Stimulated activated naive CD8-positive, alpha-beta T cell treated with anti-CD3 and anti-CD28 coated beads, Interleukin-15, Interleukin-2, amounts not matched to agents 100 U/mL and 50 U/mL, for 24 hours (primary cell): ENCODE measurements at places on chromosomes 6 and 20.

DNA sequence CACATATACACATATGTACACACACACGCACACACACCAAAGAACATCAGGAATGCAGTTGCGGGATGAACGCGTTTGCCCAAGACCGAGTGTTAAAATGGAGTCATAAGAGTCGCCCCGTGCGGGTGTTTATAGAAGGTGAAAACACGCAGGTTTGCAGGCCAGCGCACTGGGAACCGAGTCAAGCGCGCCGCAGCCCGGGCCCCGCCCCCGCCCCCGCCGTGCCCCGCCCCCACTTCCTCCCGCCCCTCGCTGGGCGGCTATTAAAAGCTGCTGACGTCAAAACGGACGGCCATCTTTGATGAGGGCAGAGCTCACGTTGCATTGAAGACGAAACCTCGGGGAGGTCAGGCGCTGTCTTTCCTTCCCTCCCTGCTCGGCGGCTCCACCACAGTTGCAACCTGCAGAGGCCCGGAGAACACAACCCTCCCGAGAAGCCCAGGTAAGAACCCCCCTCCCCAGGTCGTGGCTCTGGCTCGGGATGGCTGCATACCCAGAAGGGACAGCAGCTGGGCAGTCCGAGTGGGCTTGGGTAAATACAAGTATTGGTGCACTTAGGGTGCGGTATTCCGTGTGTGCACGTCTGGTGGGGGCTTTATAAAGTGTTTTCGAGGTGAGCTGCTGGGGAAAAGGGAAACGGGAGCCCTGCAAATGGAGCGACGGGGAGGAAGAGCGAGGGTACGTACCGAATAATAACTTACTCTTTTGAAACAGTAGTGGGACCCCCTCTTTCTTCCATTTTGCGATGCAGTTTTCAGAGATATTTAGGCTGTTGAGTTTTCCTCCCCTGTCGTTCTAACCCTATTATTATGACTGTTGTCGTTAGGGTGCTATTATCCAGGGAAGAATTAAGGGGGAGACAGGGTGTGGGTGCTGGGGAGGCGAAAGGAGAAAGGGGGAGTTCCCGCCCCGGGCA is at the start of gene SNAP25:
SNAP25 (plus strand) TSS at position 295 of the 916 bp plus-strand sequence. CDS start 56,662 bp downstream, outside the sequence.
- DNase-seq = peak; percentile 25

- no peak for DNase-seq
These were observed 8.3 kb upstream of the ISM1 start for GRCh38 chr20:13212750-13213149.

DNA sequence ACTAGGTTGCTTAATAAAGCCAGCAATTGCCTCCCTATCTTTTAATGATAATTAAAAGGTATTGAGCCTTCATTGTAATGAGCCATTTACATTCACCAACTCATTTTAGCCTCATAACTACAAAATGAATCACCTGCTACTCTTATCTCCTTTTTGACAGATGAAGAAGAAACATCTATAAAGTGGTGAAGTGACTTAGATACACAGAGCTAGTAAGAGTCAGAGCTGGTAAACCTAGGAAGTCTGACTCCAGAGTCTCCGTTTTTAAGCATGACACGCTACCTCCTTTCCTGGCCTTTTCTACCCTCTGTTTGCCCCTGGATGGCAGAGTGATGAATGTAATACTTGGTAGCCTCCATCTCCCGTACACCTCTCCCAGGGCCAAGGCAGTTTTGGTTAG is 93.5 kb downstream of the SPTLC3 start:
- DNase-seq = no peak

GRCh38 chr6:55388211-55388610 is 60.9 kb downstream of the GFRAL start:
- DNase-seq = no peak

GRCh38 chr6:48101290-48101689 is 9.7 kb downstream of the PTCHD4 start:
- DNase-seq = no peak

GRCh38 chr20:34875642-34876405 is 588 bp upstream of the ACSS2 start:
- DNase-seq = peak; percentile 97

GRCh38 chr20:41352106-41352505 is 11.5 kb downstream of the LPIN3 start:
- DNase-seq = no peak

- no peak for DNase-seq
These were observed 267.9 kb downstream of the THBS2 start for GRCh38 chr6:168985705-168986104.

- no peak for DNase-seq
These were observed 37.9 kb downstream of the SPATA2 start for GRCh38 chr20:49877386-49877921.

DNA sequence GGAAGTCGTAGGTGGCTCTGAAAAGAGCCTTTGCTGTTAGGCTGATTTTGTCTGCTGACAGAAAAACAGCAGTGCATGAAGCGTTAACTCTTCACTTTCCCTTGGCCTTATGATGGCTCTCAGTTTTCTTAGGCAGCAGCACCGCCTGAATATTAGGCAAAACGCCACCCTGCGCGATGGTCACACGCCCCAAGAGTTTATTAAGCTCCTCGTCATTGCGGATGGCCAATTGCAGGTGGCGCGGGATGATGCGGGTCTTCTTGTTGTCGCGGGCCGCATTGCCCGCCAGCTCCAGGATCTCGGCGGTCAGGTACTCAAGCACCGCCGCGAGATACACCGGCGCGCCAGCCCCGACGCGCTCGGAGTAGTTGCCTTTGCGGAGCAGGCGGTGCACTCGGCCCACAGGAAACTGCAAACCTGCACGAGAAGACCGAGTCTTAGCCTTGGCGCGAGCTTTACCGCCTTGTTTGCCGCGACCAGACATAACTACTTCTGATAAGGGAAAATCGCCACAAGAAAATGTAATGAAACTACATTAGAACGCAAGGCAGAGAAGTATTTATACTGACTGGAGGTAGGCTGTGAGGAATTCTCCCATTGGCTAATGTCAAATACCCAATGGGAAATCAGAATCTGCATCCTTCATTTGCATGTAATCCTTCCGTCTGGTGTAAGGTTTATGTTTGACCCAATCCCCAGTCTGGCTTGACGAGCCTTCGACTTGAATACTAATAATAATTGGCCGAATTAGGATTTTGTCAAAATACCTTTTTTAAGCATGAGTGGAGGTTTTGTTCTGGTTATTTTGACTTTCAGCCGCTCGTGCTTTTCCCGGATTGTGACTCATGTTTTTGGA is 53.9 kb upstream of the HFE start:
- peak; percentile 70 for DNase-seq

DNA sequence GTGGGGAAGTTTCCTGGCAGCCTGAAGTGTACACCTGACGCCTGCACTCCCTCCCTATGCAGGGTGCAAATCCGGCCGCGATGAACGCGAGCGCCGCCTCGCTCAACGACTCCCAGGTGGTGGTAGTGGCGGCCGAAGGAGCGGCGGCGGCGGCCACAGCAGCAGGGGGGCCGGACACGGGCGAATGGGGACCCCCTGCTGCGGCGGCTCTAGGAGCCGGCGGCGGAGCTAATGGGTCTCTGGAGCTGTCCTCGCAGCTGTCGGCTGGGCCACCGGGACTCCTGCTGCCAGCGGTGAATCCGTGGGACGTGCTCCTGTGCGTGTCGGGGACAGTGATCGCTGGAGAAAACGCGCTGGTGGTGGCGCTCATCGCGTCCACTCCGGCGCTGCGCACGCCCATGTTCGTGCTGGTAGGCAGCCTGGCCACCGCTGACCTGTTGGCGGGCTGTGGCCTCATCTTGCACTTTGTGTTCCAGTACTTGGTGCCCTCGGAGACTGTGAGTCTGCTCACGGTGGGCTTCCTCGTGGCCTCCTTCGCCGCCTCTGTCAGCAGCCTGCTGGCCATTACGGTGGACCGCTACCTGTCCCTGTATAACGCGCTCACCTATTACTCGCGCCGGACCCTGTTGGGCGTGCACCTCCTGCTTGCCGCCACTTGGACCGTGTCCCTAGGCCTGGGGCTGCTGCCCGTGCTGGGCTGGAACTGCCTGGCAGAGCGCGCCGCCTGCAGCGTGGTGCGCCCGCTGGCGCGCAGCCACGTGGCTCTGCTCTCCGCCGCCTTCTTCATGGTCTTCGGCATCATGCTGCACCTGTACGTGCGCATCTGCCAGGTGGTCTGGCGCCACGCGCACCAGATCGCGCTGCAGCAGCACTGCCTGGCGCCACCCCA is 1.2 kb downstream of the GPR6 start:
- no peak for DNase-seq

DNA sequence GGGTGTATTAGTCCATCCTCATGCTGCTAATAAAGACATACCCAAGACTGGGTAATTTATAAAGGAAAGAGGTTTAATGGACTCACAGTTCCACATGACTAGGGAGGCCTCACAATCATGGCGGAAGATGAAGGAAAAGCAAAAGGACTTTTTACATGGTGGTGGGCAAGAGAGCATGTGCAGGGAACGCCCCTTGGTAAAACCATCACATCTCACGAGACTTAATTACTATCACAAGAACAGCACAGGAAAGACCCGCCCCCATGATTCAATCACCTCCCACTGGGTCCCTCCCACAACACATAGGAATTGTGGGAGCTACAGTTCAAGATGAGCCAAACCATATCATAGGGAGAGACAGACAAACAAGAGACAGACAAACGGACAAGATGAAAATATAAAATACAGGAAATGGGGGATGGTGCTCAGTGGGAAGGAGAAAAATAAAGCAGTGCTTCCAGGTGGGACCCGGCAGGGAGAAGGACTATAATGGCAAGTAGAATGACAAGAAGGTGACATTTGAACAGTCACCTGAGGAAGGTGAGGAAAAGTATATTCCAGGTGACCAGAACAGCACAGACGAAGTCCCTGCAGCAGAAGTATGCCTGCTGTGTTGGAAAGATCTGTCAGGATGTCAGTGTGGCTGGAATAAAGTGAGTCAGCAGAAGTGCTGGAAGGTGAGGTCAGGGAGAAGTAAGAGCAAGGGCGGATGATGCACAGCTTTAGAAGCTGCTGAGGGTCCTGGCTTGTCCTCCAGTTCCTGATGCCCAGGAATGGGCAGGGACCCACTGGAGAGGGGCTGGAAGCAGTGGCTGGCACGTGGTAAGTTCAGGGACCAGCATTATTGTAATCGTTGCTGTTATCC is 61.1 kb downstream of the SLC2A10 start:
- DNase-seq = no peak

GRCh38 chr20:20410678-20411077 is 42.8 kb downstream of the INSM1 start:
- no peak for DNase-seq

- DNase-seq = no peak
These were observed 18.3 kb downstream of the ETV7 start for GRCh38 chr6:36368921-36369865.

DNA sequence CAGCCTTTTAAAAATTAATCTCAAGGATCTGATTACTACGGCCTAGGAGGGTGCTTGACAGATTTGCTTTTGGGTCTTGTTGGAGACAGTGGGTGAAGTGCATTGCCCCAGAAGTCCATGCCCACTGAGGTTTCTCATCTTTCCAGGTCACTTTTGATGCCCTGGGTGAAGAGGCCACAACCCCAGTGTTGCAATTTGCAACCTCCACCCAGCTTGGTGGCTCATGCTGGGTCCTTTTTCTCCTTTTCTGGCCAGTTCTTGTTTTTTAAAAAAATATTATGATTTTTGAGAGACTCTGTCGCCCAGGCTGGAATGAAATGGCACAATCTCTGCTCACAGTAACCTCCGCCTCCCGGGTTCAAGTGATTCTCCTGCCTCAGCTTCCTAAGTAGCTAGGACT is 9.4 kb downstream of the STX11 start:
- no peak for DNase-seq

GRCh38 chr6:105739764-105740163 is 336.9 kb upstream of the PREP start:
- no peak for DNase-seq

GRCh38 chr6:170130201-170130621 is 160.7 kb downstream of the DLL1 start:
- no peak for DNase-seq

GRCh38 chr6:117558818-117559217 is 43.5 kb downstream of the GOPC start:
- no peak for DNase-seq

- no peak for DNase-seq
These were observed 714.5 kb upstream of the EYS start for GRCh38 chr6:66421570-66421969.

DNA sequence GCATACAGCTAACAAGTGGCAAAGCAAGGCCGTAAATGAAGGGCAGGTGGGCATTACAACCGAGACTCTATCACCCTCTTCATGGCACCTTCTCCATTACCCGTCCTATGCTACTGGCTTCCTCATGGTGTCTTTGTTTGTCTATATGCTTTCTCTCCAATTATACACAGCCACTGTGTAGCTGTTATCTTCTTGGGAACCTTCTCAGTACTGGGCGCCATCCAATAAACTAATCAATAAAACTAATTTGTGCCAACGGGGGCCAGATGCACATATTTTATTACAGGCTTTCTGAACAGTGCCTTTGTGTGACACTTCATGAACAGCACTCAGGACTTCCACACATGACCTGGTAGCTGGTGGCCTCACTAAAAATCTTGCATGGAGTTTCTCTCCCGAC is 149.8 kb upstream of the PCSK2 start:
- DNase-seq = no peak

DNA sequence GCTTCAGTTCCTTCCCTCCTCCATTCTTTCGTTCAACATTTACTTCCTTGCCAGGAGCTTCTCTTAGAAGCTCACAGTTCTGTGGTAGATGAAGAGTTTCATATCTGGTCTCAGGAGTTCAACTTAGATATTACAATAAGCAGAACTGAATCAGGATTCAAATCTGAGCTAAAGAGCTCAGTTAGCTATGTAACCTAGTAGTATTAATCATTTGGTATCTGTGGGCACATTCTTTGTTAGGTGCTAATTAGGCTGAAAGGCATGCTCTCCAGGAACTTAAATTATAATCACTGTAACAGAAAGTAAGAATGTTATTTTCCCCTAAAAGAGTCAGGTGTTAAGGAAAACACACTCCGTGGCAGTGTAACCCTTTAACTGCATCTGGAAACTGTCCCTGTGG is 8.4 kb downstream of the ZNF76 start:
- no peak for DNase-seq
